Urinary bladder (tissue), 4 donors: ENCODE measurements at places on chromosomes 11 and 22. TPM values are rescaled to one million over a fixed set of nuclear protein-coding genes. Genes with fewer than 3 reads are reported as not detected.

Gene OR8A1
- polyA plus RNA-seq = not detected

Gene SPTBN2
- 2.5 TPM for polyA plus RNA-seq

Gene KIRREL3
- 0.80 TPM for polyA plus RNA-seq

Gene CYP2D6
- polyA plus RNA-seq = 0.61 TPM
